ENCODE measurements at places on chromosomes 12 and 14.
A peak's percentile ranks its signal among the peaks of the same experiment; 100 is the strongest.

- DNase-seq, result no peak
These were observed 58.7 kb upstream of the C14orf180 start for GRCh38 chr14:104520620-104521410.

- no peak for DNase-seq
These were observed 926.6 kb upstream of the TMEM132C start for GRCh38 chr12:127340381-127340780.

DNA sequence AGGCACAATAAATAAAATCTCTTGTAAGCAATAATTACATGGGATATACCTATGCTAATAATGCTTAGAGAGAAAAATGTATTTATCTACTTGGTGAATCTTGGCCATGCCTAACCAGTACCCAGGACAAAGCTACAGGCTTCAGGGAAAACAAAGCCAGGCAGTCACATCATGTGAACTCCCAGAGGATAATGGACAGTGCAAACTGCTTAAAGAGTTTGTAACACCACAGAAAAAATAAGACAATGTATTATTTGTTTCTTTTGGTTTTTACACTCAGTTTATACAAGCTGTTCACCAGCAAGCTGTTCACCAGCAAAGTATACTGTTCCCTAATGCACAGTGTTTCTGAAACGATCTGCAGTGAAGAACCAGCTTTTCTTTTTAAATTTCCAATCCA is 38.0 kb downstream of the DICER1 start:
- DNase-seq, result no peak

- peak; percentile 7 for DNase-seq
These were observed 44.5 kb downstream of the LRRC9 start for GRCh38 chr14:59964251-59965007.

GRCh38 chr14:33986804-33987203 is 35.9 kb upstream of the EGLN3 start:
- no peak for DNase-seq

- DNase-seq, result no peak
These were observed 101.8 kb upstream of the EIF5 start for GRCh38 chr14:103232031-103232808.

DNA sequence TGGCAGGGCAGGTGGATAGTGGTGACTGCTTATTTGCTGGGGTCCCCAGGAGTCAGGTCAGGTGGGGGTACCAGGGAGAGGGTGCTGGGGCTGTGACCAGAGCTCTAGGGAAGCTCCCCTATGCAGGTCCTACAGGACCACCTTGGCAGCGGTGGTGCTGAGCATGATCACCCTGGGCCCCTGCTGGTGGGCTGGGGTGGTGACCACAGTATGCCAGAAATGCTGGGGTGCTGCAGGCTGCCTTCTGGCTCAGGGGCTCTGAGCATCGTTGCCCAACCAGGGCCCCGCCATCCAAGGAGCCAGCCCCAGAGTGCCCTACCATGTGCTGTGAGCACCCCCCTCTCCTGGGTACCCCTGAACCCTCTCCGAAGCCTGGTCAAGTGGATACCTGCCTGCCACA is 17.5 kb upstream of the NUDT14 start:
- no peak for DNase-seq

GRCh38 chr14:23653051-23653450 is 16.9 kb downstream of the DHRS2 start:
- no peak for DNase-seq

DNA sequence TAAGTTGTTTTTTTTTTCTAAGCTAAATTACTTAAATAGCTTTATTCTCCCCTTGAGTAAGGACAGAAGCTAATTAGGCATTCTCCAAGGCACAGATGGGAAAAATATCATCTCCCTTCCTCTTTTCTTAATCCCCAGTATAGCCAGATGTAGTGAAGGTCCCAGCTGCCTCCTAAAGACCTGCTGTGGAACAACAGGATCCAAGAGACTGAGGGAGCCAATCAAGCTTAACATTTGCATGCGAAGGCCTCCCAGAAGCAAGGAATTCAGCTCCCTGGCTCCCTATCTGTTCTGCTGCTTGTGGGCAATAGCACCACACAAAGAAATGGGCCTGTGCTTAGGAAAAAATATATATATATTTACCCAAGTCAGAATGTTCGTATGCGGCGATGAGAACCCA is 255.2 kb downstream of the SYT1 start:
- DNase-seq, result no peak

GRCh38 chr12:64608901-64609535 is 1.3 kb upstream of the RASSF3 start:
- DNase-seq, result peak; percentile 49

DNA sequence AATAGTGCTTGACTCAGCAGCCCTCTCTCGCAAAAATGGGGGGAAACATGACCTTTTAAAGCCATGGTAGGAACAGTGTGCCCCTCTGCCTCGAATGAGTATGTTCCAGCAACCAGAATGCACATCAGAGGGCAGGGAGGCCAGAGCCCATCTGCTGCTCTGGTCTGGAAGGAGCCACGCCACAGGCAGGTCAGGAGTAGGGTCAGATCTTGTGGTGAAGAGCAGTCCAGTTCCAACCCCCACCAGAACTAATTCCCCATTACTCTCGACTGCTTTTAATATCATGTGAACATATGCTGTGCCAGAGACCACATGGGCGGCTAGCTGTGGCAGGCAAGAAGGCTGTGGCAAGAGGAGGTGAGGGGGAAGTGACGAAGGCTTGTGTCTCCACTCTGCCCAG is 34.6 kb upstream of the TMX1 start:
- no peak for DNase-seq

- no peak for DNase-seq
These were observed 96.2 kb downstream of the ESR2 start for GRCh38 chr14:64197996-64198395.

DNA sequence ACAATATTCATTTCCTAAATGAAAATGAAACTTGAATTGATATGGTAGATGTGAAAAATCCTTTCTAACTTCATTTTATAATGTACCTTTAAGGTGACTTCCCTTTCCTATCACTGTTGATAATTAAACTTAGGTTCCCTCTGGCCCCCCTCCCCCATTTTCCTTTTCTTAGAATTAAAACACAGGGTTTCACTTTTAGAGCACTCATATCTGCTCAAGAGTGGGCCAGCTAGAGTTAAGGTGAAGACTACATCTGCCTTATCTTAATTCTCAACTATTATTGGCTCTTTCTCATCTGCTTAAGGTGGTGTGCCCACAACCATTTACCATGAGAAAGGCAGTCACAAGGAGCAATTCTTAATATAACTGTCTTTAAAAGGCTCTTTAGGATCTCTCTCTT is 49.7 kb downstream of the LIN52 start:
- DNase-seq, result no peak

DNA sequence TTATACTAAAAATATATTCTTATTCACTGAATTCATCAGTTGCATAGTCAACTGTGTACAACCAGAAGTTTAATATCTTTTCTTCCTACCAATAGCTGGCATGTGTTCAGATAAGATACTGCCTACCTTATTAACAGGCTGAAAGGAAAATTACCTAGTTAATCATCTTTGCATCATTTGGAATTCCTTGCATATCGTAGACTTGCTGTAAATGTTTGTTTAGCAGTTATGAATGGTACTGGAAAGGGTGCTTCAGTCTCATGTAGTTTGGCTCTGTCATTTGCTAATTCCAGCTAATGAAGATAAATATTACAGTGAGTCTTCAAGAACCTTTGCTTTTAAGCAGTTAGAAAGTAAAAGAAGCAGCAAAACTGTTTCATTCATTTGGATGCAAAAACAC is 84.4 kb downstream of the PPHLN1 start:
- no peak for DNase-seq

GRCh38 chr12:130978785-130979184 is 25.1 kb downstream of the ADGRD1 start:
- DNase-seq, result no peak

DNA sequence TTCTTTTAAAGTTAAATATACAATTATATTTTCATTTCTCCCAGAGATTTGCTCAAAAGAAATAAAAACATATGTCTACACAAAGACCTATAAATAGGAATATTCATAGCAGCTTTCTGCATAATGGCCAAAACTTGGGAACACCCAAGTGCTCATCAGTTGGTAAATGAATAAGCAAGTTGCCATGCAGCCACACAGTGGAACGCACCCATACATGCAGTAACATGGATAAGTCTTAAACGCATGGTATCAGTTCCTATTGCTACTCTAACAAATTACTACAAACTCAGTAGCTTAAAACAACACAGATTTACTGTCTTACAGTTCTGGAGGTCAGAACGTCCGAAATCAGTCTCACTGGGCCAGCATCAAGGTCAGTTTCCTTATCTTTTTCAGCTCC is 78.5 kb downstream of the DPF3 start:
- no peak for DNase-seq
